Coronary artery (tissue), 2 donors: ENCODE measurements at places on chromosomes 4 and X.

GRCh38 chr4:135244056-135244455, 1042.5 kb upstream of the PABPC4L start:
- no peak for DNase-seq

GRCh38 chr4:35252866-35253265, 991.4 kb downstream of the ARAP2 start:
- no peak for DNase-seq

GRCh38 chr4:71664366-71664765, 119.5 kb downstream of the GC start:
- no peak for DNase-seq

GRCh38 chr4:2694691-2695090, 61.4 kb downstream of the TNIP2 start:
- no peak for DNase-seq

GRCh38 chr4:118279920-118280432, 72.8 kb downstream of the PRSS12 start:
- no peak for DNase-seq

- peak; percentile 85 for DNase-seq
These were observed 729 bp upstream of the IRF2 start for GRCh38 chr4:184475096-184475461.

DNA sequence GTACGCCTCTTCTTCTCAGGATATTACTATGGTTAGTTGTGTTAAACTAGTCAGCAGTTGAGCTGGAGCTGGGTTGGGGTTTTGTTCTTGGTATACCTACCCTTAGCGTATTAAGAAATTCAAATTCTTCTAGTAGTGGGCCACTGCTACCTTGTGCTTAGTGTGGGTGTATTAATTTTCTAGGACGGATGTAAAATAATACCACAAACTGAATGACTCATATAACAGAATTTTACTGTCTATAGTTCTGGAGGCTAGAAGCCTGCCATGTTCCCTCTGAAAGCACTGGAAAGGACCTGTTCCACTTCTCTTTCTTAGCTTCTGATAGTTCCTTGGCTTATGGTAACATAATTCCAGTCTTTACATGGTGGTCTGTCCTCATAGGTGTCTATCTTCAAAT, 1274.7 kb downstream of the ADGRL3 start:
- DNase-seq = no peak

DNA sequence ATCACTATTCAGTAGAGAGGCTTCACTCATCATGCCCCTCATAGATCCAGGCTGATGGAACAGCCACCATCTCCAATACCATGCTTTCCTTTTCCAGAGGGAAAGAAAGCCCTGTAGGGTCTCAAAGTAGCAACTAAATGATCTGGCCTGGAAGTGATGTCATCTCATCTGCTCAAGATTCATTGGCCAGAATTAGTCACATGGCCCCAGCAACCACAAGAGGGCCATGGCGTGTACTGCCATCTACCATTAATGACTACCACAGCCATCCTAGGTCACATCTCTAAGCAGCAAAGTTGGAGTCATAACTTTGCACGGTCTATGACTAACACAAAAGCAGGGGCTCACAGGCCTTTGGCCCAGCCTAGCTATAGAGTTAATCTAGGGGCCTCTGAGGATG, 194.8 kb downstream of the KIT start:
- no peak for DNase-seq

- no peak for DNase-seq
These were observed 28.8 kb downstream of the PPP2R3B start for GRCh38 chrX:357693-358471.

- DNase-seq = no peak
These were observed 506.1 kb downstream of the RPA4 start for GRCh38 chrX:97389761-97390192.

GRCh38 chr4:100189820-100190642, at the start of gene DDIT4L:
Gene DDIT4L, minus strand, starts transcription at chr4:100190468. Its CDS starts 485 bp downstream, at chr4:100189983.
- peak; percentile 78 for DNase-seq

DNA sequence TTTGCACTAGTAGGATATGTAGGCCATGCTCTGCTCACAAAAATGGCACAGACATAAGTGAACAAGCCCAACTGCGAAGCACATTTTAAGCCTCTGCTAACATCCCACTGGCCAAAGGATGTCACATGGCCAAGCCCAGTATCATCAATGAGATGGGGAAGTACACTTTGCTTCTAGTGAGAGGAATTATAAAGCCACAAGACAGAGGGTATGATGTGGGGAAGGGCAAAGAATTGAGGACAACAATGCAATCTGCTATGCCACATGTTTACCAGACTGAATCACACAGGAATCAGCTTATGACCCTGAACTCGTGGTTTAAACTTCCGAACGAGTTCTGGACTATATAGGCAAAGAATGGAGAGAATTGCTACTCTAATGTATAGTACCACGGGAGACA, 39.1 kb downstream of the SUPT20HL1 start:
- no peak for DNase-seq

DNA sequence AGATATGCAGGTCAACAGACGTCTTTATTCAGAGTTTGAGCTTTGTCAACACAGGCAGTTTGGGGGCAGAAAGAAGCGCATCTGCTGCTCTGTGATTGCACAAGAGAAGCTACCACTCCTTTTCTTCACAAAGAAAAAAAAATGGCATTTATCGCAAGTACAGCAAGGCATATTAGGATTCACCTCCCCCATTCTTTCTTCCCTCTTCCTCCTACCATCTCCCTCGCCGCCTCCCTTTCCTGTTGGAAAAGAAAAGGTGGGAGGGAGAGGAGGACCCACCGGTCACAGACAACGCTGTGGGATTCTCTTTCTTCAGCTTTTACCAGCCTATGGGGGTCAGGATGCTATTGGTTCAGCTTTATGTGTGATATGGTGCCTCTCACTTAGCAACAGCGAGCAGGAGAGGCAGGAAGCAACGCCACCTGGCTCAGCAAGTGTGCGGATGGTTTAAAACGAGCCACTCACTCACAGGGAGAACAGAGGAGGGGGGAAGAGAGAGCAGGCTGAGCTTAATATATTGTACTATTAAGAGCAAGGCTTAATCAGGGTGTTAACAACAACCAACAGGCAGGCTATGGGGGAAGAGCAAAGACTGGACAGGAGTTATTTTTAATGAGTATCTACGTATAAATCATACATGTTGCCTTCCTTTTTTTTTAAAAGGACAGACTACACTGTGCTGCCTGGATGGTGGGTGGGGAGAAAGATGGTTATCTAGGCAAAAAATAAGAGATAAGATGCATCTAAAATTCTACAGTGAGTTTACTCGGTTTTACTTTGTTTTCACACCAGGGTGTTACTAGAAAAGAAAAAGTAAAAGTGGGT, 104.7 kb downstream of the MAML3 start:
- no peak for DNase-seq

DNA sequence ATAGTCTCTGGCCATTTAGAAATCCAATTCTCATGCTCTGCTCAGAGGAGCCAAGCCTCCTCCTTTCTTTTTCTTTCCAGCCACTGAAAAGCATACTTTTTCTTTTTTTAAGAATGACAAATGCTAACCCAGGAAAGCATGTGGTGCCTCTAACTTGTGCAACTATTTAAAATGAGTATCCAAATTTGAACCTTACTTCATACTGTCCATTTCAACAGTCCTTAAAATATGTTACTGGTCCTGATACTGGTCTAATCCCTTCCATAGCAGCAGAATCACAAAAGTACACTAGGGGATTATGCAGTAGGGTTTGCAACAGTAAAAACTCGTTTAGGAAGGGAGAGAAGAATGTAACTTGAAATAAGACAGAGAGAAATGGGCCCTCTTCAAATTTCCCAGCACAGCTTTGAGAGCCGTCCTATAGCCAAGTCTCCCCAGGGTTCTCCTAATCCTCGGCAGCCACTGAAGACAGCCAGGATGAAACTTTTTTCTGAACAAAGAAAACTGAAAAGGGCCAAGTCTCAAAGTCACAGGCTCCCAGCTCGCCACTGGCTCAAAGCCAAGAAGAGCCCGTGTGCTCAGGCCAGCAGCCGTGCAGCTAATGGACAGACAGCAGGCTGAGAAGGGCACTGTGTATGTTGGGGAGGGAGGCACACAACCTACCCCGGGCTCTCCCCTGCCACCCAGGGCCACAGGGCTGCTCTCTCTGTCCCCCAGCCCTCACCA, 39.5 kb downstream of the GPC4 start:
- DNase-seq = no peak

GRCh38 chr4:121428721-121429120, 47.9 kb upstream of the QRFPR start:
- DNase-seq = no peak

- DNase-seq = no peak
These were observed 20.1 kb upstream of the FGFR3 start for GRCh38 chr4:1772853-1773538.

- DNase-seq = no peak
These were observed 73.0 kb upstream of the WDFY3 start for GRCh38 chr4:85039526-85039925.

DNA sequence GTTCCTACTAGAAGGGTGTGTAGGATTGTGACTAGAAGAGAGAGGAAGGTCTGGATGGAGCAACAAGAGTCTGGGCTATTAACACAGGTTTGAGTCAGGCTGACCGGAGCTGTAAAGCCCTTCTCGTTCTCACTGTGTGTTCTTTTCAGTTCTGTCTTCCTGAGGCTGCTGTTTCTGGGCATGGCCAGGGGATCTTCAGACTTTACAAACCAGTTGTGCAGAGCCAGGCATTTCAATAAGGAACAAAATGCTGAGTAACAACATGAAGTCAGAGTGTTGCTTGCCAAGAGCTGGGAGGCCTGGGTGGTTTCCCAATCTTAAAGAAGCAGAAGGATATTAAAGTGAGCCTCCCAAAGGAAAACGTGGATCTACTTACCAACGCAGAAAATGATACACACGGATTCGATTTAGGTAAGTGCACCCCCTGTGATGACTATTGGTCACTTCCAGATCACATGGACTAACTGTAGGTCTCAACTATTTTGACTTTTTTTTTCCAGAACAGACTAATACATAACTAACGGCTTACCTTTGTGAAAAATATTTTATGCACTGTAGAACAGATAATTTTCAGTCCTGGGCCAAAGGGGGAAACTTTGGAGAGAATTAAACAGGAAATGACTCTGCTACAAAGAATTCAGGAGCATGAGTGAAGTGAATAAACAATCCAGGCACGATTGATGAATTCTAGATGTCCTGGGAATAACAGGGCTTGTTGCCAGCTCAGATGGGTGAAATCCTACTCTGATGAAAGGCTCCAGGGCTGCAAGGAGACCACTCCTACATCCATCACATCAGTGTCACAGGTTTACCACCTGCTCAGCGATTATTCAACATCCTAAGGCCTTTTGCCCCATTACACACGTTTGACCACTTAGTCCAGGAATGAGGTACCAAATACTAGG, 94.5 kb downstream of the ANXA3 start:
- DNase-seq = peak; percentile 84

GRCh38 chr4:1445716-1446445, 39.6 kb upstream of the NKX1-1 start:
- DNase-seq = no peak

DNA sequence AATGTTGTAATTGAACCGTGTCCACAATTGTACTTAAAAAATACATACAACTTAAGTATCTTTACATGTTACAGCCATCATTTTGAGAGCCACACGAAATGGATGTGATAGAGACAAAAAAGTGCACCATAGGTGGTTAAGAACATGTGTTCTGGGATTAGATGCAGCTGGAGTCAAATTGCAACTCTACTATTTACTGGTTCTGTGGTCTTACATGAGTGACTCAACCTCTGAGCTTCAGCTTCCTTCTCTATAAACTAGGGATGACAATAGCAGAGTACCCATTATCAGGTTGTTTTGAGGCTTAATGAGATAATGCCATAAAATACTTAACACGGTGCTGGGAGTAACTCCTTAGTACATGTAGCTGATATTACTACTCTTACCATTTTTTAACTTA, 130.4 kb downstream of the IDS start:
- no peak for DNase-seq

GRCh38 chr4:38400946-38401345, 263.1 kb upstream of the KLF3 start:
- DNase-seq = no peak

DNA sequence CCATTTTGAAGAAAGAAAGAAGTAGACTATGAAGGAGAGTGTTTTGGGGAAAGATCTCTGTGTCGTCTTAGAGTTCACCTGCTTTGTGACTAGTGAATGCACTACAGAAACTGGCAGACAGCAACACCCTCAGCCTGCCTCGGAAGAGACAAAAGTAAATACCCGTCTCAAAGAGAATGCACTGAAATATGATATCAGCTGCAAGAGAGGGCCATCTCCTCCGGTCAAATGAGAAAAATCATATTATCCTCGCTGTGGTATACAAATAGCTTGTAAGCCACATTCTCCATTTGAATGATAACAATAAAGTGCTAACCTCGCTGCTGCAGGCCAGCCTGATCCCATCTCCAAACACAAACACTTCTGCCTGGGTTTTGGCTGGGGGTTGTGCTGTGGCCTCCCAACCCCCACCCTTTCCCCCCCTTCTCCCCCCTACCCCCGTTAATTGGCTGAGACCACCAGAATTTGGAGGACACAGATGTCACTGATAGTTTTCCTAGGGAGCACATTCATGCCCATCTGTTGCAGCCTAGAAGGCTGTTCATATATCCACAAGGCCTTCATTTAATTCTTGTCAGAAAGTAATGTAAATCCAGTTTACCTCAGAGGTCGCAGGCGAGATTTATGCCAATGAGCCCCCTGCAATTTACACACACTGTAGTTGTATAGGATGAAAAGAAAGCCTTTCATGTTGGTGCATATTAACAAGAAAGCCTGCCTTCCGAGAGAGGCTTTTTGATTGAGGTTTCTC, 46.3 kb downstream of the ALPK1 start:
- no peak for DNase-seq

DNA sequence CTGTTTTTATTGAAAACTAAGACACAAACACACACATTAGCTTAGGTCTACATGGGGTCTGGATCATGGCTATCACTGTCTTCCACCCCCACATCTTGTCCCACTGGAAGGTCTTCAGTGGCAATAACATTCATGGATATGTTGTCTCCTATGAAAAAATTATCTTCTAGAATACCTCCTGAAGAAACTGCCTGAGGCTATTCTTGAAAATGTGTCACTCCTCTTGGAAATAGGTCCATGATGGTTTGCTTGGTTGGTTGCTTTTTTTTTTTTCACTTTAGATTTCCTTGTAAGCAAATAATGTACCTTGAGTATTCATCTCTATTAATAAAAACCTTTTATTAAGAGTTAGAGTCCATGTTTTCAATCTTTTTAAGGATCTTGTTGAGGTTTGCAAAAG, 195.3 kb upstream of the PDE5A start:
- no peak for DNase-seq

GRCh38 chrX:119948381-119948780, 4.8 kb upstream of the NKAP start:
- no peak for DNase-seq

DNA sequence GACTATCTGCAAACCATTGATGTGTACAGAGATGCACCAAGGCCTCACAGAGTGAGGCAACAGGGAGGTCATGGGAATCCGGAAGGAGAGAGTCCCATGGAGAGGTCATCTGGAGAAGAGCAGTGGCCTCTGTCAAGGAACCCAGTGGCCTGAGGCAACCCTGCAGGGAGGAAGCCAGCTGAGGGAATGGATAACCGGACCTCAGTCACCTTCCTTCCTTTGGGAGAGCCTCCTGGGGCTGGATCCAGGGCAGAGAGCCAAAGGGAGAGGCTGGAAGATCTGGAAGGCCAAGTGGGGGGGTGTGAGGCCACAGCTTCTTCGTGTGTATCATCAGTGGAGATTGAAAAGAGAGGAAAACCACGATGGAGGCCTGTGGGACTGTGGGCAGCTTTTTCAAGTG, 24.3 kb upstream of the CD38 start:
- no peak for DNase-seq
